ENCODE measurements at places on chromosomes 3 and 15. TPM values are rescaled to one million over a fixed set of nuclear protein-coding genes. Genes with fewer than 3 reads are reported as not detected.

DNA sequence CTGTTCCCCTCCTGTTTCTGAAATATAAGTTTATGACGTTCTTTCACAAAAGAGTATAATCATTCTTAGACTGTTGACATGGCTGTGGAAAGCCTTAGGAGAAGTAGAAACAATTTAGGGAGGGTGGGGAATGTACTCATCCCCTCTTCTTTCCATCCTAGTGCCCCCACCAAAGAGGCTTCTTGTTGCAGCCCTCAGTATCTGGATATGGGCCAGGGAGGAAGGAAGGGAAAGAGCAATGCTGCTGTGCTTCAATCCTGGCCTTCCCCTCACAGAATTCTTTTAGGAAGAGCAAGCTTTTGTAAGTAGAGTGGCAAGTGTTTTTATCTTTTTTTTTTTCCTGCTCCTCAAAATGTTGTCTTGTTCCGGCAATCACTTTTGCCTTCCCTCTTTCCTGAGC is 1.7 kb downstream of the INAFM2 start:
- DNase-seq: no peak

DNA sequence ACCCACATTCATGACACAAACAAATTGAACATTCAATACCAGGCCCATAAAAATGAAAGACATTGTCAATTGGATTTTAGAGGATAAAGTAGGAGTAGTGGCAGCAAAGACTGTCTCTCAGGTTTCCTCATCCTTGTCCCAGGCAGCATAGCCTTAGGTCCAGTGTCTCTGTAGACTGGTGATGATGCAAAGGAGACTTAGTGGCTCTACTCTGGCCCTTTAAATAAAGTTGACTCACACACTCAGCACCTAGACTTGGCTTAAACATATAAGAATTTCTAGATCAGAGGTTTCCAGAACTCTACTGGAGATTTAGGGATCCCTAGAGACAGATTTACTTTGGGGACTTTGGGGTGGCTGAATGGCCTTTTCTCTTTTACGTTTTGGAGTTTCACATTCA is 166.6 kb downstream of the NR1D2 start:
- no peak for DNase-seq

GRCh38 chr3:53712817-53713388 is 133.3 kb downstream of the CHDH start:
- DNase-seq: no peak

- DNase-seq: no peak
Observed at GRCh38 chr15:93332168-93332553, 243.2 kb upstream of the RGMA start.

- no peak for DNase-seq
Observed at GRCh38 chr3:41418961-41419691, 219.8 kb downstream of the CTNNB1 start.

- no peak for DNase-seq
Observed at GRCh38 chr3:53232641-53233377, 23.0 kb downstream of the TKT start.

- no peak for DNase-seq
Observed at GRCh38 chr3:33392703-33393125, 47.5 kb downstream of the UBP1 start.

- no peak for DNase-seq
Observed at GRCh38 chr15:96323319-96324145, 7.0 kb upstream of the NR2F2 start.

DNA sequence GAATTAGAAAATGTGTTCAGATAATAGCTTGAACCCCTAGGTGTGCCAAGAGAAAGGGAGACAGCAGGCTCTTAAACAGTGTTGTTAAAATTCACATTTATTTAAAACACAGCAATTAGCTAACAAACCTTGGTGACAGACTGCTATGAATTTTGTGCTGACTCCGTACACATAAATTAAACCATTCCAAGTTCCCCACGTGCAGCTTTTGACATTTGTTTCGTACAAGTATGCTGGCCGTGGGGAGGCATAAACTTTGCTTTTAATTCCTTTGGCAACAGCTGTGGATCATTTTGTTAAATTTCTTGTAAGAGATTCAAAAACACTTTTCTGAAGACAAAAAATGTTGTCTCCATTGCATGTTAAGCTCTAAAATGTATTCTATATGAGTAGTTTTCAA is 465.3 kb downstream of the FGF12 start:
- DNase-seq: no peak

- DNase-seq: no peak
Observed at GRCh38 chr3:166444756-166445155, 607.5 kb upstream of the BCHE start.

RPP25 gene
- total RNA-seq: 9.9 TPM

TIGIT gene
- total RNA-seq: not detected

TM6SF1 gene
- total RNA-seq: 0.24 TPM

PSTPIP1 gene
- 0.77 TPM for total RNA-seq

CRYGS gene
- 1.2 TPM for total RNA-seq

GALNT15 gene
- 0.17 TPM for total RNA-seq
